Caco-2 (cell line): ENCODE measurements at places on chromosomes 2 and 18. TPM values are rescaled to one million over a fixed set of nuclear protein-coding genes. Genes with fewer than 3 reads are reported as not detected.
A peak's percentile ranks its signal among the peaks of the same experiment; 100 is the strongest.

DNA sequence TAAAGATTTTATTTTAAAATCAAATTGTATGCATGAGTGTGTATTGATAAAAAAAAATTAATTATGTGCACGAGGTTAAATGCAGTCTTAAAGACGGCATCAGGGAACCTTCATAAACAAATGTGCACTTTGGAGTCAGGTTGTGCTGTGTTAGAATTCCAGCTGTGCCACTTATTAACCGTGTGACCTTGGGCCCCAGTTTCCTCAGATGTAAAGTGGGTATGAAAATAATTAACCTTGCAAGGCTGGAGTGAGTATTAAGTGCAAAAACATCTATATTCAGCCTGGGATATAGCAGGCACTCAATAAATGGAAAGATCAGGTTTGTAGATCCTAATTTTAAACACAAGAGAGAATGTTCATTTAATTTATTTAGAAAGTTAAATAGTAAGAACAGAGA, 14.5 kb upstream of the MYCN start:
- no peaks in the 10 kb centered on the region for H3K27me3 ChIP-seq
- no peak overlapping the region for H3K4me3 ChIP-seq
- no peak for DNase-seq
- no peaks in the 10 kb centered on the region for H3K36me3 ChIP-seq
- H3K27ac ChIP-seq, result no peak overlapping the region

GRCh38 chr2:110770959-110771431, 38.6 kb downstream of the ACOXL start:
- no peaks in the 10 kb centered on the region for H3K27me3 ChIP-seq
- H3K36me3 ChIP-seq, result no peaks in the 10 kb centered on the region
- H3K4me3 ChIP-seq, result no peak overlapping the region
- H3K4me1 ChIP-seq, result peaks cover 15% of the 10 kb centered on the region
- DNase-seq, result no peak

- H3K4me3 ChIP-seq, result no peak overlapping the region
- no peak overlapping the region for H3K27ac ChIP-seq
- DNase-seq, result no peak
- no peaks in the 10 kb centered on the region for H3K36me3 ChIP-seq
- H3K27me3 ChIP-seq, result no peaks in the 10 kb centered on the region
Observed at GRCh38 chr18:1018181-1018681, 113.6 kb downstream of the ADCYAP1 start.

DNA sequence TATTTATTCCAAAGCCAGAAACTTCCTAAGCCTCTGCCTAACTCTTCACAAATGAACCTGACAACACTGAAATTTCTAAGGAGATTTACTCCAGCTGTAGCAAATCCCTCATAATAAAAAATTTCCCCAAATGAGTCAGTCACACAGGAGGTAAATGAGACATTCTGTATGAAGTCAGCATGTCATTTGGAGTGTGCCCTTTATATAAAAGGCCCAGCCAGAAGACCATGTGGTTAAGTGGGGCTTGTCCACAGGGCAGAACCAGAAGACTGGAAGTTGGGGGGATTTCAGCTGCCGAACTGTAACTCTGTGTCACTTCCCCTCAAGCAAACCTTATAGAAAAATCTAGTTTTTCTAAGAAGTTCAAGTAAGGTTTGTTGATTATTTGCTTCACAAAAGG, 30.2 kb downstream of the NRP2 start:
- no peaks in the 10 kb centered on the region; the same call in none of the 2 replicates for H3K36me3 ChIP-seq
- H3K4me3 ChIP-seq, result no peak overlapping the region
- no peak for DNase-seq
- no peaks in the 10 kb centered on the region for H3K4me1 ChIP-seq
- H3K27ac ChIP-seq, result no peak overlapping the region

GRCh38 chr2:113278073-113278741, 514 bp downstream of the PAX8 start:
- H3K4me1 ChIP-seq, result peaks cover 16% of the 10 kb centered on the region
- no peak overlapping the region for H3K27ac ChIP-seq
- no peak overlapping the region for H3K4me3 ChIP-seq
- DNase-seq, result no peak
- no peaks in the 10 kb centered on the region for H3K36me3 ChIP-seq

Gene PLCL1
- total RNA-seq, result 1.6 TPM in 2 replicates

DNA sequence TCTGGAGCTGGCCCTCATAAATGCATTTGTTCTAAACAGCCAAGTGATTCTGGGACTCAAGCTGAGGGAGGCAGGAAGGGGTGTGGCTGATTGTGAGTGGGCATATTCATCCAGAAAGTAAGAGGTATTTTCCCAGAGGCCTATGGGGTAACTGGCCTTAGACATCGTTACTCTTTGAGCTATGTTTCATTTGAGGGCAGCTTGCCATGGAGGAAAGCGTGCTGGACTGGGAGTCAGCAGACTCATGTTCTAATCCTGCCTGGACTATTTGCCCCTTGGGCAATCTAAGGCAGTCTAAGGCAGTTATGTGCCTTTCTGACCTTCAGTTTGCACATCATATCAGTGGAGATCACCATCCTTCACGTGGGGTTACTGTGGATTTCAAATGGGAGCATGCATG, 93.5 kb upstream of the SLC14A2 start:
- H3K27me3 ChIP-seq, result no peaks in the 10 kb centered on the region
- no peaks in the 10 kb centered on the region for H3K36me3 ChIP-seq
- no peak for DNase-seq
- no peaks in the 10 kb centered on the region for H3K4me1 ChIP-seq
- no peak overlapping the region for H3K4me3 ChIP-seq
- H3K27ac ChIP-seq, result no peak overlapping the region

- H3K27ac ChIP-seq, result no peak overlapping the region
- H3K4me1 ChIP-seq, result peaks cover 13% of the 10 kb centered on the region
- no peaks in the 10 kb centered on the region for H3K27me3 ChIP-seq
- no peak for DNase-seq
Observed at GRCh38 chr2:200786826-200787225, 24.9 kb upstream of the BZW1 start.

Gene GCG
- total RNA-seq, result not detected in 2 replicates

Gene LIMS4
- 2.4 and 2.5 TPM in 2 replicates for total RNA-seq

DNA sequence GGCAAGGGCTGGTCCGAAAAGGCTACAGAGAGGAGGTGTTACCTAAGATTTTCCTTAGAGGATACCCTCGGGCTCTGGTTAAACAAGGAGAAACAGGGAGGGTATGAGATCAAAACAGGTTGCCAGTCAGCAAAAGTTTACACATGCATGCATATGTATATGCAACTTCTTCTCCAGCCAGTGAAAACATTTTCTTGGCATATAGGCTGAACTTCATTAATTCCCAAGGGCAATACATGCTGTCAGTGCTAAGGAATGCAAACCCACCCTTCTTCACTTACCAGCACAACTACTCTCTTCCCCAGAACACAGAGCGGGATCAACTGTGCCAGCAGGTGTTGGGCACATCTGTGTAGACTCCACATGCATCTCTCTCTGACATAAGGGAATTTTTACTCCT, 176.0 kb downstream of the GFPT1 start:
- no peak for DNase-seq
- no peaks in the 10 kb centered on the region for H3K36me3 ChIP-seq
- H3K27ac ChIP-seq, result no peak overlapping the region

Gene MATN3
- 16.2 and 18.1 TPM in 2 replicates for total RNA-seq

DNA sequence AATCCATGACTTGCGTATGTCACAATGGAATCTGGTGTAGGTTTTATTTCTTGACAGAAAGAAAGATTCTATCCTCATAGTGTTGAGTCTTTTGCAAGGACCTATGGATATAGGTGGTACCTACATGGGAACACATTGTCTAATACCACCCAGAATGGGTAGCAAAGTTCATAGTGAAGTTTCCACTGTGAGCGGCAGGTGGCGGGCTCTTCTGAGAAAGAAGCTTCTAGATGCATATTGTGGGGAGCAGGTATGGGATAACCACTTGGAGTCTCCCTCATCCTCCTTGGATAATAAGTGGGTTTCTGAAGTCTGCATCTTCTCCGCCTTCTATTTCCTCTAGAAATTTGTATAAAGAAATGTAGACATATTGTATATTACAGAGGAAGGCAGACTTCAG, 44.9 kb downstream of the LINC00305 start:
- no peak overlapping the region for H3K27ac ChIP-seq
- no peak overlapping the region for H3K4me3 ChIP-seq
- no peak for DNase-seq
- no peaks in the 10 kb centered on the region for H3K4me1 ChIP-seq
- H3K36me3 ChIP-seq, result no peaks in the 10 kb centered on the region

DNA sequence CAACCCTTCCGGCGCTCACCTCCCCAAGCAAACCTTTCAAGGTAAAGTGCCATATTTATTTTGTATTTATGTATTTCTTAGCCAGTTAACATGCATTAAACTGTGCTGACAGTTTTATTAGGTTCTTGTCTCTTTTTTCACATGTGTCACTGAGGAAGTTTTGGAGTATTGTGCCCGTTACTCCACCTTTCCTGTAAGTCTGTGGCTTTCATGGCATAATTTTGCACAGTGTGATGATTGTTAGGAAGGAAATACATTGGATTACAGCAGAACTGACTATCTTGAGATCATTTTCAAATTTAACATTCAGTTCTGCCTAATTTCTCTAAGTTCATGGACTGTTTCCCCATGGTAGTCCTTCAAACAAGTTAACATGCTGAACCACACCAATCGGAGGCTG, 67.7 kb downstream of the COLEC12 start:
- H3K36me3 ChIP-seq, result no peaks in the 10 kb centered on the region
- no peaks in the 10 kb centered on the region for H3K4me1 ChIP-seq
- no peak overlapping the region for H3K27ac ChIP-seq
- no peak for DNase-seq
- no peaks in the 10 kb centered on the region for H3K27me3 ChIP-seq

DNA sequence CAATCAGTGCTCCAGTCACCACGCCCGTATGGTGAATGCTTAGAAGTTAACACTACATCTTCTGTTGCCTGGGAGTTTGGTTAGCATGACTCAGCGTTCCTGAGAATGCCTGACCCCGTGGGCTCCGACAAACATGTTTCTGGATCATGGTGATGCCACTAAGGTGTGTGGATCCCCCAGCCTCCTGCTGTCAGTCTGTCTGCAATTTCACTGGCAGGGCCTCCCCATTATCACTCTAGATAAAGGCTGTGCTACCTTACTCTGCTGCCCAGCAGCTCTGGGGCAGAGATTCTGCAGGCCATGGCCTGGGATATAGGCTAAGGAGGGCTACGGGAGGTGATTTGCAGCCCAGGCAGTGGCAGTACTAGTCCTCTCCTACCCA, 66.0 kb downstream of the STPG4 start:
- peak overlapping the region; percentile 63 for H3K27ac ChIP-seq
- H3K4me1 ChIP-seq, result peaks cover 35% of the 10 kb centered on the region
- no peaks in the 10 kb centered on the region for H3K36me3 ChIP-seq

DNA sequence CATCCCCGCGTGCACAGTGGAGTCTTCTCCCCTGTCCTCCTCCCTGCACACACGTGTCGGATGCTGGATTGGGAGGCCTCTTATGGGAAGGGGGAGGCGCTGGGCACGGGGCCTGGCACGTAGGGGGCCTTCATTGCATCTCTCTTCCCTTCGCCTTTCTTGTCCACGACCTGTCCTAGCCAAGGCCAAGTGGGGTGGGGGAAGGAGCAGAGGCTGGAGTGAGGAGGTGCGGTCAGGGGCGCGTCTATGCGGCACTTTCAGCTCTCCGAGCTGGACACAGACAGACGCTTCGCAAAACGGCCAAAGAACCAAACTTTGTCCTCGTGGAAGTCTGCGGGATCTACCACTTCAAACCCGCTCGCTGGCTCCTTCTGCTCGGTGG, 13.4 kb downstream of the ALPG start:
- H3K27me3 ChIP-seq, result no peaks in the 10 kb centered on the region
- H3K27ac ChIP-seq, result no peak overlapping the region

Gene GALNT13
- not detected in 2 replicates for total RNA-seq

DNA sequence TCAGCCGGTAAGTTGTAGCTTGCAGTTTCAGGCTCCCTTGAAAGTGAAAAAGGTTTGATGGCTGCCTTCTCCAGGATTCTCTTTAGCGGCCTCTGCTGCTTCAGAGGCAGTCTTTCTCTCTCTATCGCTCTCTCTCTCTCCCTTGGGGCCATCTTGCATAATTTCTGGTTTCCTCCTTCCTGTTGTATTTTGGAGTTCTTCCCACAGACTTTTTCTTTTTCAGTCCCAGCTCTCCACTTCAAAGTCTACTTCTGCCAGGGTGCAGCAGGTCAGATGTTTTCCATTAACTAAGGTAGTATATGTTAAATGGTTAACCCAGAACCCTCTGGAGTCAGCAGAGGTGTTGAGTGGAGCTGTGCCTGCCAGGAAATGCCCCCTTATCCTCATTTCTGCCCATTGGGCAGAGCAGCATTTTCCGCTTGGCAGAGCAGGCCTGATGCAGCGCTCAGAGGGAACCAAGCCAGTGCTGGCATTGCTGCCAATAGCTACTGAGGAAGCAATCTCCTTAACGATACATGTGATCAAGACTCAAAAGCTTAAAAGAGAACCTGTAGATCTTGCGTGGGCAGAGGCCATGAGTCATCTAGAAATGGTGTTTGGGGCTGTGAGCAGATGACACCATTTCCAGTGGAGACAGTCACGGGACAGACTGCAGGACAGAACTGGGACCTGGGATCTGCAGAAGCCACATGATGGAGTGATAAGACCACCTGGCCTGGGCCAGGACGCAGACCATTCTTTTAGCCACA, 20.8 kb downstream of the DBI start:
- no peaks in the 10 kb centered on the region for H3K36me3 ChIP-seq
- no peak overlapping the region for H3K27ac ChIP-seq
- H3K4me1 ChIP-seq, result peaks cover 9% of the 10 kb centered on the region; the same call in 1 of the 2 replicates
- DNase-seq, result no peak
- no peak overlapping the region for H3K4me3 ChIP-seq

Gene CNTNAP5
- 0.07 and 0.14 TPM in 2 replicates for total RNA-seq

Gene CRYGD
- not detected in 2 replicates for total RNA-seq

GRCh38 chr2:103249462-103249861, 487.6 kb downstream of the TMEM182 start:
- H3K4me1 ChIP-seq, result no peaks in the 10 kb centered on the region
- H3K27ac ChIP-seq, result no peak overlapping the region
- no peaks in the 10 kb centered on the region for H3K27me3 ChIP-seq
- no peak for DNase-seq
- no peaks in the 10 kb centered on the region for H3K36me3 ChIP-seq
- no peak overlapping the region for H3K4me3 ChIP-seq
